ENCODE measurements at places on chromosomes 4 and X.

- no peak for DNase-seq
These were observed 10.8 kb downstream of the G6PD start for GRCh38 chrX:154535892-154536291.

GRCh38 chrX:85994228-85994627 is 53.1 kb downstream of the CHM start:
- DNase-seq: no peak

DNA sequence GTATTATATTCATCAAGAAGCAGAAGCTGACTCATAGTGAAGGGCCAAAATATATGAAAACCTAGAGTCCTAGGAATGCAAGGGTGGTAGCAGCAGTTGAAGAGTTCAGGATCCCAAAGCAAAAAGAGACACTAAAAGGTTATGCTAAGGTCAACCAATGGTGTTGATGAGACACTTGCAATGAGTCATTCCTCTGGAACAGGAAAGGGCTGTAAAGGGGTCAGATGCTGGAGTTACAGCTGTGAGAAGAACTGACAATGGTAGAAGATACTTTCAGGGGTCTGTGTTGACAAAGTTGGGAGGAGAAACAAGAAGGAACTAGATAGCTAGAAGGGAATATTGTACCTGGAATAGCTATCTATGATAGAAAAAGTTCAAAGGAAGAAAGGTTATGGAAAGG is 47.5 kb downstream of the ZGRF1 start:
- no peak for DNase-seq

DNA sequence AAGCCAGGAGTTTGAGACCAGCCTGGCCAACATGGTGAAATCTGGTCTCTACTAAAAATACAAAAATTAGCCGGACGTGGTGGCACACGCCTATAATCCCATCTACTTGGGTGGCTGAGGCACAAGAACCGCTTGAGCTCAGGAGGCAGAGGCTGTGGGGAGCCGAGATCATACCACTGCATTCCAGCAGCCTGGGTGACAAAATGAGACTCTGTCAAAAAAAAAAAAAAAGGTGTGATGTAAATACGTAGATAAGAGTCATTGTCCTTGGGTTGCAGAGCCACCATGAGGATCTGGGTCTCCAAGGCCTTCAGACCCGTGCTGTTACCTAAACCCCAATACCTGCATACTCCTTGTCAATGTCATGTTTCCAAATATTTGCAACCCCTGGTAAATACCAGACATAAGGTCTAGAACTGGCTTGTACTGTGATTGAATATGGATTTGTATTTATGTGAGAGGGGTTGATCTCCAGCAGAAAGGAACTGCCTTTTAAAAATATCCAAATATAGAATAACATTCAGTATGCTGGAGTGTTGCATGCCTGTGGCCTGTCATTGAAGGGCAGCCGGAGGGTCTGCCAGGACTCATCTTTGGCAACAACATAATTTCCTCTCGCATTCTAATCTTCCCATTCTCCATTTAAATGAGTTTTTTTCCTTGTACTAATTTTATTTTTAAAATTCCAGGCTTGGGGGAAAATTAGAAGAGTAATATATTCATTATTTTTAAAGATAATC is 40.4 kb downstream of the ATXN3L start:
- no peak for DNase-seq

GRCh38 chrX:16433021-16433420 is 216.9 kb upstream of the S100G start:
- DNase-seq: no peak

DNA sequence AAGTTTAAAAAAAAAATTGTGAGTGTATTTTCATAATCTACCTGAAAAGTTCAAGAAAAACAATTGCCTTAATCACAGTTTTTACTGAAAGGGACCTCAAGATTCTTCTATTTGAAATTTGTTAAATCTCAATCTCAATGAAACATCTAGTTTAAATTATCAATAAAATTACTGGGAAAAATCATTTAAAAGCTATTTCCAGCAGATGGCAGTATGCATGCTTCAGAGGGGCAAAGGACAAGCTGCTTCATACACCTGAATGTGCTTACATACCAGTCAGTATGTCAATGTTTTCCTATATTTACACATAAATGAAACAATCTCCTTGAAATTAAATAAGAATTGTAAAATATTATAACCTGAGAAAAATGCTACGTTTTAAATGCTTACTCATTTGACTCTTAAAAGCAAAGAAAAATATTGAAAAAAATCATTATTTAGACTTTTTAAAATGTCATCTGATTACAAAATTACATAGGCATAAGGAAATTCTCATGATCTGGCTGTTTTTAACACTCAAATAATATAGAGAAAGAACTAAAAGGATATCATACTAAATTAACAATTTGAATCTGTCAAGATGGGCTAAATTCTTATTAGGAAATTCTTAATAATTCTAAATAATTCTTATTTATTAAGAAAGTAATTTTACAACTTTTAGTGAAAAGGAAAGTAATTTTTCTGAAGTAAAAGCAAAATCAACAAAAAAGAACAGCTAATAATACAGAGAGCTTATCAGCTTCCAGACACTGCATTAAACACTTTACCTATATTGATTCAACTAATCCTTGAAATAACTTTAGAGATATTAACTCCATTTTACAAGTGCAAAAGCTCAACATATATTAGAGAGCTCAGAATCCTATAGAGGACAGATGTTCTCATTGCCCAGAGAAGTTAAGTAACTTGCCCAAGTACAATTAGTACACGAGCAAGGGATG is 242.1 kb downstream of the ADAMTS3 start:
- DNase-seq: peak; percentile 24

GRCh38 chr4:37431417-37431743 is 186.8 kb downstream of the NWD2 start:
- DNase-seq: no peak

GRCh38 chr4:98305576-98305975 is 44.4 kb downstream of the RAP1GDS1 start:
- DNase-seq: no peak

GRCh38 chr4:120861852-120862251 is 60.7 kb downstream of the PRDM5 start:
- DNase-seq: no peak

- DNase-seq: no peak
These were observed 575.1 kb downstream of the IL15 start for GRCh38 chr4:142211444-142211843.

DNA sequence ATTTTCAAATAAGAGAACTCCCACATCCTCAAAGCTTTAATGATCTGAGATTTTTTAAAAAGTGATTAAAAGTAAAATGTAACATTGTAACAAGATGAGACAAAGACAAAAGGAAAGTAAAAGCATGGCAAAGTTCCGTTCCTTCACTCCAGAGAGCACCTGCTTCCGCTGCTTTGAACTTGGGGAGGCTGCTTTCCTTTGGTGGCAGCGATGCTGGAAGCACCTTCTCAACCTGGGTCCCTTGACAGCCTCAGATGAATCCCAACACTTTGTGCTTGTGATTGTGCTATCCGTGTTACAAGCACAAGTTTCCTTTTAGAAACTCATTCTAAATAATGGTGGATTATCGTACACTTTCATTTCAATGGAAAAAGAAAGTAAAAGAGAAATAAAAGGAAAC is 59.7 kb downstream of the HADH start:
- no peak for DNase-seq

GRCh38 chrX:33082371-33082770 is 129.0 kb downstream of the DMD start:
- DNase-seq: no peak

- no peak for DNase-seq
These were observed 9.3 kb downstream of the PRSS12 start for GRCh38 chr4:118343501-118343900.

- DNase-seq: peak; percentile 38
These were observed 14.3 kb downstream of the JCHAIN start for GRCh38 chr4:70651864-70652506.
